ENCODE measurements at places on chromosomes 7 and 10.

GRCh38 chr10:31187607-31188210 is 131.3 kb upstream of the ZEB1 start:
- no peak for DNase-seq

DNA sequence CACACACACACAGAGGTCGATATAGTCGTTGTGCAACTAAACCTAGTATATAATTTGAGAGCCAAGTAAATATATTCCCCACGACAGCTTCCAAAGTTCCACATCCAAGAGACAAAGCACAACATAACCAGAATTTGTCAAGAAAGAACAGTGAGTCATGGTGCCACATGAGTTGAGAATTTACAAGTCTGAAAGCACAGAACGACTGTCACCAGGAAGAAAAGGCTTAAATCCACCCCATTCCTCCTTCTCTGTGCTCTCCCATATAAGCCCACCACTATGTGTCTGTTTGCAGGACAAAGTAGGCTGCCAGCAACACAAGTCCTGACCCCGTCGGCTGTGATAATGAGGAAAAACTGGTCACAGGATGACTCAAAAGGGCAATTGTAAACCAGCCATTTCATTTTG is 32.8 kb downstream of the GSAP start:
- DNase-seq: no peak

- DNase-seq: no peak
These were observed 677.1 kb downstream of the PARD3 start for GRCh38 chr10:34137955-34138354.

GRCh38 chr10:85919491-85920021 is 447.0 kb downstream of the GRID1 start:
- DNase-seq: no peak

DNA sequence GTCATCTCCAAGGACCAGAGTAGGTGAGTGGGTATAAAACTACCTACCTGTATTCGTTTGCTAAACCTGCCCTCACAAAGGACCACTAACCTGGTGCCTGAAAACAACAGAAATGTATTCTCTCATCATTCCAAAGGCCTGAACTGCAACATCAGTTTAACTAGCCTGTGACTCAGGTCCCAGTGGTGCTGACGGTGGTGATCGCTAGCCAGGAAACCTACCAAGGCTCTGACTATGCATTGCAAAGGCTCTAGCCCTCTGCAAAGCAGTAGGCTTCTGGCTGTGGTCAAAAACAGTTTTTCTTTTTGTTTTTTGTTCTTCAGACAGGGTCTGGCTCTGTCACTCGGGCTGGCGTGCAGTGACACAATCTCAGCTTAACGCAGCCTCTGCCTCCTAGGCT is 107.5 kb downstream of the NPTX2 start:
- DNase-seq: no peak

DNA sequence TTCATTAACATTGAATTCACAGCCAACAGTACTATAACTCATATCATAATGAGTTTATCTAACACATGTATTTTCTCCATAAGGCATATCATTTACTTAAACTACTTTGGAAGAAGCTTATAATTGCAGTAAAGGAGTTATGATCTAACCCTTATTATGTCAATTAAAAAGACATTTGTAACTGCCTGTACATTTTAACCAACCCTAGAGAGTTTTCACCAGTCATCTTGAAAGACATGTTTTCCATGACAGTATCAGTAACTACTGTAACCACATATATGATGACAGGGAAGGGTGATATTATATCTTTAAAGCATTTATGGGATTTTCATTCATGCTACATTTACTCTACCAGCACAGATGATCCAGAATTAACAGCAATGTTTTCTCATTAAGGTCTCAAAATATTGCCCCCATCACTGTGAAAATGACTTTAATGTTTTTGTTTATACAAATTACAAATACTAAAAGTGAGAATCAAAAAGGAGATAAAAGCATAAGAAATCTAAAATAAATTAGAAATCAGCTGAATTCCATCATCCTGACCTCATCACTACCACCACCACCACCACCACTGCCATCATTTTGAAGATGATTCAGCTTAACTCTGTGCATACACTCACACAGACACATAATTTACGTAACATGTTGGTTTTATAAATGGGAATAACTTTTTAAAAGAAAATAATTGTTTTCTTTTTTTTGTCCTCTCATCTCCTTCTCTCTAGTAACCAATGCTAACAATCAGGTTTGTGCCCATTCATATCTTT is 53.6 kb downstream of the MKLN1 start:
- no peak for DNase-seq

DNA sequence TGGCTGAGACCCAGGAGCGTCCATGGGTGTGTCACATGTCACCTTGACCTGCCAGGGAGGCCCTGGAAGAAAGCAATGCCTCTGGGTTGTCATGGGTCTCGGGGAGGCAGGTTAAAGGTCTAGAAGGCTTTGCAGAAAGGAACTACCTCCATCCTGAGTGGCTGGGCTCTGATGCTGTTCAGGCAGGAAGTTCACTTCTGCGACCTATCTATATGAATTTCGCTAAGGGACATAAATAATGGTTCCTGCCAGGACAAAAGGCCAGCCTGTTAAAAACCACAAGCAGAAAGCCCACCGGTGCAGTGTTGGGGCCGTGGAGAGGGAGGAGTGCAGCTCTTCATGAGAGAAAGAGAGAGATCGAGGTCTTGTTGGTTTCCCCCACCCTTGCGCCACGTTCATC is 182.9 kb downstream of the PTPN20 start:
- no peak for DNase-seq

GRCh38 chr7:121076350-121077164 is 88.0 kb downstream of the CPED1 start:
- DNase-seq: no peak

DNA sequence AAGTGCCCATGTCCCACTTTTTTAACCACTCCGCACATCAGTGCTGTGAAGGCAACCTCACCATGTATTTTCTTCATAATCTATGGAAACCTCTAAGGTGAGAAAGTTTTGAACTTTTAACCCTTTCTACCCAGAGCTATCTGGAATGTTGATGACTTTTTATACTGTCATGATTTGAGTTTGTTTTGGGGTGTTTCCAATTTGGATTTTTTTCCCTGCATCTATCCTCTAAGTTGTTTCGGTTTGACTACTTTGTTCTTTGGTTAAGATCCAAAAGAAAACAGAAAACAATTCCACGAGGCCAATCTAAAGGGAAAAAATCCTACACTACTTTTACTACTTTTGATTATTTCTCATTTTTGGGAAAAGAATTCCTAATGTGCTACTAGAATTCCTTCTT is 279.7 kb downstream of the USP6NL start:
- DNase-seq: no peak

GRCh38 chr7:136998495-136998894 is 130.0 kb downstream of the CHRM2 start:
- DNase-seq: no peak

- DNase-seq: no peak
These were observed 79.6 kb downstream of the SEC61G start for GRCh38 chr7:54679490-54679817.
